Fibroblast of skin of right biceps (primary cell): ENCODE measurements at places on chromosomes 2 and 18.

DNA sequence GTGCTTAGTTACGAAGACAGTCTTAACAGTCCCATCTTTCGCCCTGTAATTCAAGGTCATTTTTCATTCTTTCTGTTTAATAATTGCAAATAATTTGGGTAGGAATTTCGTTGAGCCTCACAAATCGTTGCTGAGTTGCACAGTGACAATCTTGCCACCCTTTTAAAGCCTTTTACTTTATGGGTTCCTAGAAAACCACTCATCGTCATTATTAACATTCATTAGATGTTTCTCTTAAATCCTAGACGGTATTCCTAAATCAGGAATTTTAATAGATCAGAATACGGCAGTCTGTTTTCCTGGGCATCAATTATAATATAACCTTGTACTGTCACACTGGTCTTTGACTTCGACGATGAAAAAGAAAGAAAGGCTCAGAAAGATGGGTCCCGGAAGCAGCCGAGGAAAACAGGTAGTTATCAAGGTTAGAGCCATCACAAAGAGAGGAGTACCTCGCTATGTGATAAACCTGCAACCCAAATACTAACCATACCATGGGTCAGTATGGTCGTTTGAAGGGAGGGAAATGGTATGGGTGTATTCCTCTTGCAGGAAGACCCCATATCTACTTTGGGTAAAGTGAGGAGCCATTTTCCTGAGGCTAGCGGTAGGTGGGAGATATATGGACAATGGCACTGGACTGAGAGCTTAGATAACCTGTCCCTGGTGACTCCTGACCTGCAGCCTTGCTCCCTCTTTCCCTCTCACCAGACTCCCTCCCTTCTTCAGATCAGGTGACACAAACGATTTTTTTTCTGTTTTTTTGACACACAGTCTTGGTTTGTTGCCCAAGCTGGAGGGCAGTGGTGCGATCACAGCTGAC lies 981 bp upstream of the SF3B1 start:
- no peak for DNase-seq

DNA sequence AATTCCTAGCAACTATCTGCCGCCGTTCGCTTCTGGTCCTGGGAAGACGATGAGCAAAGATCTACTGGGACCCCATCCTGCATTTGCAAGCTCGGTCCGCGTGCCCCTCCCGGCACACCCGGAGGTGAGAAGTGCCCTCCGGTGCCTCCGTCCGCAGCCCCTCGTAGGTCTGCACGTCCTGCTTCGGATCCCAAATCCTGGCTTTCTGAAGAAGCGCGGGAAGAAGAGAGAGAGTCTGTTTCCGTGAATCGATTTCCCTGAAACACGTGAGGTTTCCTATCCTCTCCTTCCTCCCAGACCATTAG lies 5.0 kb upstream of the OSR1 start:
- no peak for DNase-seq

GRCh38 chr2:239833269-239834109 lies 191.7 kb downstream of the NDUFA10 start:
- no peak for DNase-seq

- DNase-seq = no peak
These were observed 196.7 kb downstream of the SH3BP4 start for GRCh38 chr2:235148201-235149170.

- DNase-seq = no peak
These were observed 22.6 kb downstream of the EIPR1 start for GRCh38 chr2:3354986-3355385.

GRCh38 chr2:148875387-148876051 lies 492 bp downstream of the KIF5C start:
- DNase-seq = no peak

DNA sequence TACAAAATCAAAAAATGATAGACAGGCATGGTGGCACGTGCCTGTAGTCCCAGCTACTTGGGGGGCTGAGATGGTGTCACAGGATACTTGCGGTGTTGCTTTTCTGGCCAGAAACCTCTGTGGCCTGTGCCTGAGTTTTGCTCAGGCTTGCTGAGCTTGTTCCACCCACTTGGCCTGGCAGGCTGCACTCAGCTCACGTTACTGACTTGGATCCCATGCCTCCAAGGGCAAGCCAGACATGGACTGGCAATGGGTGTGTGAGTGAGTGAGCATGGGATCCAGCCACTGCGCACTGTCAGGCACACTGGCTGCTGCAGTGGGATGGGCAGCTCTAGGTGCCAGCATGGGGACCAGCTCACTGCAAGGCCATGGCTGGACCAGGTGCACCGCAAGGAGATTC lies 67.9 kb downstream of the NCAPH start:
- no peak for DNase-seq

GRCh38 chr2:168910330-168910729 lies 9.2 kb downstream of the G6PC2 start:
- no peak for DNase-seq

- peak; percentile 57 for DNase-seq
These were observed 7.0 kb downstream of the SLC35F6 start for GRCh38 chr2:26770986-26771586.

GRCh38 chr18:12470382-12471075 lies 62.8 kb downstream of the PRELID3A start:
- DNase-seq = no peak

DNA sequence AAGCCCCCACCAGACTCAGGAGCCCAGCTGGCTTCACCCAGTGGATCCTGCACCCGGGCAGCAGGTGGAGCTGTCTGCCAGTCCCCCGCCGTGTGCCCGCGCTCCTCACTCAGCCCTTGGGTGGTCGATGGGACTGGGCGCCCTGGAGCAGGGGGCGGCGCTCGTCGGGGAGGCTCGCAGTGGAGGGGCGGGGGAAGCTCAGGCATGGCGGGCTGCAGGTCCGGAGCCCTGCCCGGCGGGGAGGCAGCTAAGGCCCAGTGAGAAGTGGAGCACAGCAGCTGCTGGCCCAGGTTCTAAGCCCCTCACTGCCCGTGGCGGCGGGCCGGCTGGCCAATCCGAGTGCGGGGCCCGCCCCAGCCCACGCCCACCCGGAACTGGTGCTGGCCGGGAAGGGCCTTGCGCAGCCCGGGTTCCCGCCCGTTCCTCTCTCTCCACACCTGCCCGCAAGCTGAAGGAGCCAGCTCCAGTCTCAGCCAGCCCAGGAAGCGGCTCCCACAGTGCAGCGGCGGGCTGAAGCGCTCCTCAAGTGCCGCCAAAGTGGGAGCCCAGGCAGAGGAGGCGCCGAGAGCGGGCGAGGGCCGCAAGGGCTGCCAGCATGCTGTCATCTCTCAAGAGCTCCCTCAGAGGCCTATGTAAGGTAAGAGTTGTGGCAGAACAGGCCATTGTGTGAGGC lies 1307.8 kb upstream of the TMEFF2 start:
- no peak for DNase-seq

GRCh38 chr18:78939734-78940494 lies 39.7 kb upstream of the SALL3 start:
- DNase-seq = no peak

DNA sequence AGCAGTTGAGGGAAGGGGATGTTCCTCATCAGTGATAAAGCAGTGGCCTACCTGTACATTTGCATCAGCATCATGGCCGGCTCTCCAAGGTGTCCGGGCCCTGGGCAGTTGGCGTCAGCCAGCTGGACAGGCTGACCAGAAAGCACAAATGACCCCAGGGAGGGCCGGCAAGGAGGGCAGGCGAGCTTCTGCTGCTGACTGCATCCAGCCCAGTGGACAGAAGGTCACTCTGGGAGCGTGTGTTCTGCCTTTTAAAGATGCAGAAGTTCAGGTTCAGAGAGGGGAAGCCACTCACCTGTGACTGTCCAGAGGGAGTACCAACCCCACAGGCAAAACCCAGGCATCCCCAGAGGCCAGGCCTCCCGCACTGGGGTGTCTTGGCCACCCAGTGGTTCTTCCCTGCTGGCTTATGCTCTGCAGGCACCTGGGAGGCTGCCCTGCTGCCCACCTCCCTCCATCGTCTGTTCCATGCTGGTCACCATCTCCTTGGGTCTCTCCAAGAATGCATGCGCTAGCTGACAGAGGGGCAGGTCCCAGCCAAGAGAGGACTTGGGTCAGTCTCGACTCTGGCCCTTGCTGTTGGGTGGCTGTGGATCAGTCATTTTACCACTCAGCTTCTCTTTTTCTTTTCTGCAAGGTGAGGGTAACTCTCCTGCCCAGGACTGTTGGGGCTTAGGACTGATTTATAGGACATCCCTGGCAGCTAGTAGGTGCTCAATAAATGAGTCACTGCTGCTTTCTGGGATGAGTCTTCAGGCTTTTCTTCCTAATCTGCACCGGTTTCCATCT lies 89.9 kb downstream of the INHBB start:
- DNase-seq = no peak

DNA sequence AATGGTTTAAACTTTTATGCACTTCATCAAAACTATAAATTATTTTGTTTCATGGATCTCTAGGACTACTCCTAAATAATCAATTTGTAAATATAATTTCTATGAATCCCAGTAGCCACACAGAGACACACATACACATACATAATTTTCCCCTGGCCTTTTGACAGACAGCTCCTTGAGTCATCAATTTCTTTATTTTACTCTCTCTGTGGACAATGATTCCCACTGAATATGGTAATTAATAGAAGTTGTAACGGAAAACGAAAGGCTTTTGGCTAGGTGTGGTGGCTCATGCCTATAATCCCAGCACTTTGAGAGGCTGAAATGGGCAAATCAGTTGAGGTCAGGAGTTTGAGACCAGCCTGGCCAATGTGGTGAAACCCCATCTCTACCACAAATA lies 235.1 kb downstream of the EPHA4 start:
- DNase-seq = no peak

- peak; percentile 86 for DNase-seq
These were observed 739.4 kb upstream of the CHAC2 start for GRCh38 chr2:53028225-53028624.

- DNase-seq = no peak
These were observed 891.3 kb upstream of the LRRTM1 start for GRCh38 chr2:81195774-81196382.

DNA sequence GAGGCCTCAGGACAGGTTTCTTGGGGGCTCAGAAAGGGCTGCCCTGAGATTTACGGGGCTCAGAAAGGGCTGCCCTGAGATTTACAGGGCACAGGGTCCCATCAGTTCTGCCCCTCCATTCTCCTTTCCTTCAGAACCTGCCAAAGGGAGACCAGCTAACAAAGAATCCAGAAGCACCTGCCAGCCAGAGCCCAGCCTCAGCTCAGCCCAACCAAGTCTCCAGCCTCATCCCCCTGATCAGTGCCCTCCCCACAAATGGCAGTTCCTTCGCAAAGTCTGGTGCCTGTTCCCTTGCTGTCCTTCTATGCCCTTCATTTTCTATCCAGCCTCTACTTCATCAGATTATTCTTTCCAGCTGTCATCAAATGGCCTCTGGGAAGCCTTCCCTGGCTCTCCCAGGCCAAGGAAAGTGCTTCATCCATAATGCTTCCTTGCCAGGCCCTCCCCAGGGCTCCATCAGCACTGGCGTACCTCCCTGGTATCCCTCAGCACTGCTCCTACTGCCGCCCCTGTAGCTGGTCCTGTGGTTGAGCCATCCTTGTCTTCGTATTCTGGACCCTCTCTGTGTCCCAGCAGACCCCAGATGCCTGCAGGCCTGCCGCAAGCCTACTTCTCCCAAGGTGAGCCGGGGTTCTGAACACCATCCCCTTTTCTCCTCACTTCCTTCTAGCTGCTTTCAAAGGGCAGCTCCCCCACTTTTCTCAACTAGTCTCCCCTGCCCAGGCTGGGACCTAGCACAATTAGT lies 96.2 kb upstream of the EPAS1 start:
- DNase-seq = no peak

- DNase-seq = peak; percentile 84
These were observed 36.2 kb upstream of the HS6ST1 start for GRCh38 chr2:128354726-128355470.
